Upper lobe of left lung (tissue), 6 donors: ENCODE measurements at places on chromosomes 11 and 22.

DNA sequence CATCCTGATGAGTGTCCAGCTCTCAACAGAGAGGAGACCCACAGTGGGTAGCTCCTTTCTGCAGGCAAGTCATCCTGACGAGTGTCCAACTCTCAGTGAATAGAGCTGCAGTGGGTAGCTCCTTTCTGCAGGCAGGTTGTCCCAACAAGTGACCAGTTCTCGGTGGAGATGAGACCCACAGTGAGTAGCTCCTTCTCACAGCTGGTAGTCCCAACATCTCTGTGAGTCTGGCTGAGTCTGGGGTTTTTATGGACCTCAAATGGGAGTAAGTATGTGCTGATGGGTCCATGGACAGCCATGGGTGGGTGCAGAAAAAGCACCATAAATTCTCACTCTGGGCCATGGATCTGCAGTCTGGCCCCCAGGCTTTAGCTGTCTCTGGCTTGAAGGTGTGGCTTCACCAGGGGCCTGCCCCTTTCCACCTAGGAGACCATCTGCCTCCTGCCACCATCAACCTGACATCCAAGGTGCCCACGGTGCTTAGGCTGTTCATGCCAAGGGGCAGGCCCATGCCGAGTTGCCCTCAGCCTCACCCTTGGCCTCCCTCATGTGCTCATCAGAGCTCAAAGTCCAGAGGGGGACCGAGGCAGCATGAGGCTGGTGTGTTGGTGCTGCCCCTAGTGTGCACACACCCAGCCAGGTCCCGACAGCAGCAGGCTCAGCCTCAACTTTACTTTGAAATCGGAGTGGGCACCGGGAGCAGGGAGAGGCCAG, 15.3 kb downstream of the NPAT start:
- H3K36me3 ChIP-seq = no peaks in the 10 kb centered on the region
- H3K4me1 ChIP-seq = no peaks in the 10 kb centered on the region
- H3K4me3 ChIP-seq = no peak overlapping the region
- no peak for DNase-seq

DNA sequence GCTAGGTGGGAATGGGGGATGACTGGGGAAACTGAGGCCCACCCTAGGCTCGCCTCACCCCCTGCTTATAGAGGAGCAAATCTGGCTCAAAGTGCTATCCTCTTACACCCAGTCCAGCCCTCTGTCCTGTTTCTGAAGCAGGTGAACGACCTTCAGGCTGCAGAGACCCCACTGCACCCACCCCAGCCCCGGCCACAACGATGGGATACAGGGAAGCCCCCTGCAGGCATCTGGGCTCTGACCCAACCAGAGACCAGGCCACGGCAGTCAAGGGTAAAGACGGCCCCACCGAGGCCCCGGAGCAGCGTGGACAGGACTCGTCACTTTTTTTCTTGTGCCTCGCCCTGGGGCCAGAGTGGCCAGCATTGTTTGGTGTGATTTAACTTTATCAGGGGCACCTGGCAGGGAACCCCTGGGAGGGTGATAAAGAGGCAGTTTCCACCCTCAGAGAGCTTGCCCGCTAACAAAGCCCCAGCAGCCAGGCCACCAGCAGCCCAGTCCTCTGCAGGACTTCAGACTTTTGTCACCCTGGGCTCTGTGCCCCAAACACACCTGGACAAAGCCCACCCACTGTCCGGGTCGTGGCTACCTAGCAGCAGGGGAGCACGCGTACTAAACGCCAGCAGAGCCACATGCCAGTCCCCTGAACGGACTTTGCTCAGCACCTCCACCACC, 612.6 kb downstream of the TBC1D22A start:
- no peak overlapping the region for H3K27ac ChIP-seq
- H3K4me3 ChIP-seq = no peak overlapping the region
- no peaks in the 10 kb centered on the region for H3K36me3 ChIP-seq
- peak; percentile 10 for DNase-seq

- H3K27me3 ChIP-seq = no peaks in the 10 kb centered on the region
- no peaks in the 10 kb centered on the region for H3K4me1 ChIP-seq
- H3K27ac ChIP-seq = no peak overlapping the region
- no peaks in the 10 kb centered on the region for H3K36me3 ChIP-seq
Measured at GRCh38 chr11:13152736-13153541, 124.7 kb upstream of the BMAL1 start.

- no peaks in the 10 kb centered on the region for H3K27me3 ChIP-seq
- H3K4me3 ChIP-seq = no peak overlapping the region
- H3K36me3 ChIP-seq = peaks cover 23% of the 10 kb centered on the region
- DNase-seq = no peak
Measured at GRCh38 chr11:126307706-126308105, 3.8 kb downstream of the DCPS start.

DNA sequence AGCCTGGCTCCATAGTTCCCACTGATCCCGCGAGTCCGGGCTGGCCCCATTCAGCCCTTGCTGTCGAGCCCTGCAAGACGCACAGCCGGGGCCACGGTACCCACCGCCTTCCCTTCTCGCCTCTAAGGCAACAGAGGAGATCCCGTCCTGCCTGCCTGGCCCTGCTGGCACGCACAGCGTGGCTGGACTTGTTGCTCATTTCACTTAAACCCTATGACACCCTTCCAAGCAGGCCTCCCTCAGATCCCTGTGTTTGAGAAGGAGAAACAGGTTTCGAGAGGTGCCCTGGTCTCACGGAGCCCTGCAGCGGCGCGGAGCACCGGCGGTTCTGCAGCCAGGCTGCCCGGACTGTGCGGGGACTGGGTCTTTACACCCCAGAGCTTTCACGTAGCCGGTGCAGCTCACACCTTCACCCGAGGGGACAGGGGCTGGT, 1048.4 kb downstream of the BRD1 start:
- H3K27me3 ChIP-seq = no peaks in the 10 kb centered on the region
- DNase-seq = no peak
- H3K4me3 ChIP-seq = no peak overlapping the region
- no peaks in the 10 kb centered on the region for H3K4me1 ChIP-seq
- H3K36me3 ChIP-seq = no peaks in the 10 kb centered on the region

DNA sequence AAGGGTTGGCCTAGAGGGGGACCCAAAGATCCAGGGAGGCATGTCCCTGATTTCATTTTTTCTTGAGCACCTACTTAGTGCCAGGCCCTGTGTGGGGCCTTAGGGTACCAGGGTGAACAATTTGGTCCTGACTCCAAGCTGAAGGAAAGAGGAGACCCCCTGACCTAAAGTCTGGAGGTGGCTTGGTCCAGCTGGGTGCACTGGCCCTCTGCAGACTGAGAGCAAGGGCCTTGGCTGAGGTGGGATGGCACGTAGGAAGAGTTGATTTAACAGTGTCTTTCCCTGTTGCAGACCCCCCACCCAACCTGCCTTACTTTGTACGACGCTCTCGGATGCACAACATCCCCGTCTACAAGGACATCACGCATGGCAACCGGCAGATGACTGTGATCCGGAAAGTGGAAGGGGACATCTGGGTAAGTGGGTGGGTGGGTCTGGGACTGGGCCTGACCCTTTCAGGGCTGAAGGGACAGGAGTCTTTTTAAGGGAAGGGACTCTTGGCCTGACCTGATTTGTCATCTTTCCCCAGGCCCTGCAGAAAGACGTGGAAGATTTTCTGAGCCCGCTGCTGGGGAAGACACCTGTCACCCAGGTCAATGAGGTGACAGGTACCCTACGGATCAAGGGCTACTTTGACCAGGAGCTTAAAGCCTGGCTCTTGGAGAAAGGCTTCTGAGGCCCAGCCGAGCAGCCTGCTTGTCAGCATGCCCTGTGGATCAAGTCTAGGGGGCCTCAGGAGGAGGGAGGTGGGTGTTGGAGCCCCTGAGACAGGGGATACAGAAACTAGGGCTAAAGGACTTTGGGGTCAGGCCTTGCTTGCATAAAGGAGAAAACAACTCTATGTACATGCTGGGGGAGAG, 3.3 kb downstream of the MRPL49 start:
- no peaks in the 10 kb centered on the region for H3K27me3 ChIP-seq
- peaks cover 21% of the 10 kb centered on the region for H3K4me1 ChIP-seq
- no peak overlapping the region for H3K4me3 ChIP-seq
- H3K36me3 ChIP-seq = peaks cover 70% of the 10 kb centered on the region

DNA sequence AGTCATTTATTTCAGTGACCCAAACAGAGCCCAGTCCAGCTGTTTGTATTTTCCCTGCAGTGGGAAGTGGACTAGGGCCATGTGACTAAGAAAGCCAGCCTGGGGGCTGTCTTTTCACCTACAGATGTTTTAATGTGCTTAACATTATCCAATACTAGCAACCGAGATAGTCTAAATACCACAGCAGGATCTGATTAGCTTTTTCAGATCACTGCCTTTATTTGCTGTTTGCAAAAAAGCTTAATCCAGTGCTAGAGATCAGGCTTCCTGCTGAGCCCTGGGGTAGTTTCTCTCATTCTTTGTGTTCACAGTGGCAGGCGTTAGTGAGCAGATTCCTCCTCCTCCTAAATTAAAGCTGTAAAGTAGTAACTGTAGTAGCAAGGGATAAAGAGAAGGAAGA, 35.0 kb downstream of the ZC3H12C start:
- no peak overlapping the region for H3K27ac ChIP-seq
- no peaks in the 10 kb centered on the region for H3K27me3 ChIP-seq
- H3K36me3 ChIP-seq = no peaks in the 10 kb centered on the region
- no peak for DNase-seq
- no peaks in the 10 kb centered on the region for H3K4me1 ChIP-seq

GRCh38 chr11:11010624-11011127, 152.8 kb upstream of the ZBED5 start:
- H3K4me3 ChIP-seq = no peak overlapping the region
- no peak overlapping the region for H3K27ac ChIP-seq
- H3K36me3 ChIP-seq = no peaks in the 10 kb centered on the region
- H3K27me3 ChIP-seq = no peaks in the 10 kb centered on the region
- DNase-seq = no peak
- no peaks in the 10 kb centered on the region for H3K4me1 ChIP-seq

DNA sequence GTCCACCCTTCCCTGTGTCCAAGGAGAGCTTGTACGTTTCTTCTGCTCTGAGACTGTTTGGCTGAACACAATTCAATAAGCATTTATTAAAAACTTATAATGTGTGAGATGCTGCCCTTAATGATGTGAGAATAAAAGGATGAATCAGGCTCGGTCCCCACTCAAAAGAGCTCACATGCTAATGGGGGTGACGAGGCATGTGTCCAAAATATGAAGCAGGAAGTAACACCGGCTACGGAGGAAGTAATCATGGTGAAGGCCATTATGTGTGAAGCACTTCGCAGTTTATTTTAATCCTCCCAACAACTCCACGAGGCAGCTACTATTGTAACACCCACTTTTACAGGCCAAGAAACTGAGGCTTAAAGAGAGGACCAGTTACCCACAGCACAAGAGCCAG, 3.4 kb upstream of the RASD2 start:
- peaks cover 31% of the 10 kb centered on the region for H3K4me1 ChIP-seq
- H3K4me3 ChIP-seq = no peak overlapping the region
- H3K27ac ChIP-seq = no peak overlapping the region

- H3K36me3 ChIP-seq = no peaks in the 10 kb centered on the region
- H3K4me3 ChIP-seq = no peak overlapping the region
- H3K27me3 ChIP-seq = no peaks in the 10 kb centered on the region
- DNase-seq = no peak
- no peak overlapping the region for H3K27ac ChIP-seq
Measured at GRCh38 chr11:104432981-104433380, 269.0 kb upstream of the PDGFD start.

DNA sequence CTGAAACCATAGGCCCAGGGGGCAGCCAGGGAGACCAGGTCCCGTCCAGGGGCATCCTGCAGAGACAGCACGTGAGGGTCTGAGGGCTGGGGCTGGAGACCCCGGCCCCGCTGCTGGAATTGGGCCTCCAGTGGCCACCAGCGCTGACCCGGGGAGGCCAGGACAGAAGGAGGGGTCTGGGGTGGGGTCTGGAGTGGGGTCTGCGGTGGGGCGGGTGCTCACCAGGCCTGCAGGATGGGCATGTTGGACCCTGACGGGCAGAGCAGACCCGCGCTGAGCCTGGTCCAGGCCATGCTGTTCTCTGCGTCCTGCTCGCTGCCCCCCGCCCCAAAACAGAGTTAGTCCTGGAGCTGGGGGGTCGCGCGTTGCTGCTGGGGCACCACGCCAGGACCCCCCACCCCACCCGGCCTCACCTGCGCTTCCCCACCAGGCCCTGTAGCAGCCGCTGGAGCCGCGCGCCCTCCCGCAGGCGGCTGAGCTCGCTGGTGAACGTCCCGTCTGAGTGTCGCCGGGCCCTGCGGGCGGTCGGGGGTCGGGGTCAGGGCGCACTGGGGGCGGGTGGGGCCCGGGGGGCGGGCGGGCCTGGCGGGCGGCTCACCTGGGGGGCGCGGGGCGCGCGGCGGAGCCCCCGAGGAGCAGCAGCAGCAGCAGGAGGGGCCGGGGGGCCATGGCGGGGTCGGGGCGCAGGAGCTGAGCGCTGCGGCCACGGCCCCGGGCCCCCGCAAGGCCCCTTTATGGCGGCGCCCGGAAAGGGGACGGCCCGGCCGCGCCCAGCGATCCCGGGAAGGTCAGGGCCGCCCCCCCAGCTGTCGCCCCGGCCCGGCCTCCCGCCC, at the start of gene SCT:
Gene SCT, minus strand, starts transcription at position 707 of the 833 bp plus-strand sequence. Its CDS starts 38 bp downstream, at position 669.
- peaks cover 12% of the 10 kb centered on the region for H3K4me1 ChIP-seq
- no peak within 1 kb of the TSS for H3K4me3 ChIP-seq
- peaks cover 14% of the 10 kb centered on the region for H3K27me3 ChIP-seq
- H3K36me3 ChIP-seq = peaks cover 5% of the 10 kb centered on the region
- no peak within 1 kb of the TSS for H3K27ac ChIP-seq
- peak; percentile 75 for DNase-seq

GRCh38 chr22:45199723-45200122, 36.0 kb downstream of the NUP50 start:
- H3K4me3 ChIP-seq = no peak overlapping the region
- no peaks in the 10 kb centered on the region for H3K4me1 ChIP-seq
- no peak overlapping the region for H3K27ac ChIP-seq

- DNase-seq = no peak
- H3K4me3 ChIP-seq = no peak overlapping the region
- no peak overlapping the region for H3K27ac ChIP-seq
Measured at GRCh38 chr11:70303070-70303469, 32.6 kb downstream of the PPFIA1 start.

- no peaks in the 10 kb centered on the region for H3K36me3 ChIP-seq
- no peak overlapping the region for H3K27ac ChIP-seq
- peak; percentile 78 for DNase-seq
- no peak overlapping the region for H3K4me3 ChIP-seq
- H3K4me1 ChIP-seq = no peaks in the 10 kb centered on the region
Measured at GRCh38 chr22:37068859-37069258, 17.3 kb downstream of the KCTD17 start.

DNA sequence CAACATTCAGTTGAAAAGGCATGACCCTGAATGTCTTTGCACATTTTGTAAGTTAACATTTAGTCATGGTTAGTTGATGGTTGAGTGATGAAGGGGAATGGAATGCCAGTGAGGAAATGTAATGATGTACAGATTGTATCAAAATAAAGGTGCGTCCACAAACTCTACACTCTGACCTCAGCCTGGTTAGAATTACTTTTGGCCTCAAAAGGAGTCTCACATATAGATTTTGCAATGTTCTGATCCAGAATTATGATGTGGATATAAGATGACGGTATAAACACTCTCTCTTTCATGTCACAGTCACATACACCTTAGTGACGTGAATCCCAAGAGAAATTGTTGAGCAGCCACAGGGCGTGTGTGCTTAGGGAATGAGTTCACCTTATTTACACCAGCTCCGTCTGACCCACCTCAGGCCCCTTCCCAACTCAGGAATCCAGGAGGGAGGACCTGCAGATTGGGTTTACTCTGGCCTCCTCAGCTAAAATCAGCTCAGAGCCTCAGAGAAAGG, 100.1 kb downstream of the RDX start:
- DNase-seq = no peak
- no peak overlapping the region for H3K27ac ChIP-seq
- no peaks in the 10 kb centered on the region for H3K36me3 ChIP-seq
- H3K4me3 ChIP-seq = no peak overlapping the region
